ENCODE measurements at places on chromosomes 1 and 21. TPM values are rescaled to one million over a fixed set of nuclear protein-coding genes. Genes with fewer than 3 reads are reported as not detected.
A peak's percentile ranks its signal among the peaks of the same experiment; 100 is the strongest.

TNFAIP8L2 gene
- total RNA-seq: 6.3 TPM

DNA sequence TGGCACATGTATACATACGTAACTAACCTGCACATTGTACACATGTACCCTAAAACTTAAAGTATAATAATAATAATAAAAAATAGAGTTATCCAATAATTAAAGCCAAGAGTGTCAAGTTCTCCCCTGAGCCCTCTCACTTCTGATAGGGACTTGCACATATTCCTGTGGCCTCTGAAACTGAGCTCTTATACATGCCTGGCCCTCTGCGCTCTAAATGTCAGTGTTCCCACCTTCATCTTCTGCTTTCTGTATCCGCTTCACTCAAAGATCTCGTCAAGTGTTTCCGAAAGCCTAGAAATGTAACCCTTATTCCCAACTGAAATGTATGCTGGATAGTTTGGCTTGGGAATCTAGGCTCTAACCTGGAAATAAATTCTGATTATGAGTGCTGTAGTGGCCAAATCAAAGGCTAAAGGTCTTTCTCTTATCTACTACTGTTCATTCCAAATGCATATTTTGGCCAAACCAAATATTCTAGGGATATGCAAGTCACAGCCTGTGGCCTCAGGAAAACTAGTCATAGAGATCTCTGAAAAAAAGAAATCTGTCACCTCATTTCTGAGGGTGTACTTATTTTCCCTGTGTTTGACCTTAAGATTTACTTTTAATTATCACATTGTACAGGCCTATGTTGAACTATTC lies 99.5 kb upstream of the LYPLAL1 start:
- H3K36me3 ChIP-seq: no peaks in the 10 kb centered on the region
- H3K27me3 ChIP-seq: no peaks in the 10 kb centered on the region
- no peaks in the 10 kb centered on the region for H3K4me1 ChIP-seq
- no peak for DNase-seq
- no peak overlapping the region for H3K4me3 ChIP-seq

DNA sequence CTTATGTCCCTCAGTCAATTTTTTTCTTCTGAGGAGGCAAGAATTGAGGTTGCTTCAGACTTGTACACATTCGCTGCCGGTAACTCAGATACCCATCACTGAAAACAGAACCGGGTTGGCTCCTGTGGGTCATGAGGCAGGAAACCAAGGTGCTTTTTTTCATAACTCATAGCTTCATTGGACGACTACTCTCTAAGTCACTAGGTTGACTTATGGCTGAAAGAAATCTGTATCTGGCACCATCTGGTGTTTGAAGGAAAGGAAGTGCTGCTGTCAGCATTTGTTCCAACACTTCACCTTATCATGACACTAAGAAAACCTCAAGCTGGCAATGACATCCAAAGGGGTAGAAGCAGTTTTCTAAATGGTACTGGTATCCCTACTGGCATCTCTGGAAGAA lies 82.3 kb downstream of the TBX19 start:
- no peak overlapping the region for H3K27ac ChIP-seq
- H3K4me1 ChIP-seq: no peaks in the 10 kb centered on the region
- no peaks in the 10 kb centered on the region for H3K27me3 ChIP-seq

EPHA10 gene
- total RNA-seq: 0.88 TPM

DNA sequence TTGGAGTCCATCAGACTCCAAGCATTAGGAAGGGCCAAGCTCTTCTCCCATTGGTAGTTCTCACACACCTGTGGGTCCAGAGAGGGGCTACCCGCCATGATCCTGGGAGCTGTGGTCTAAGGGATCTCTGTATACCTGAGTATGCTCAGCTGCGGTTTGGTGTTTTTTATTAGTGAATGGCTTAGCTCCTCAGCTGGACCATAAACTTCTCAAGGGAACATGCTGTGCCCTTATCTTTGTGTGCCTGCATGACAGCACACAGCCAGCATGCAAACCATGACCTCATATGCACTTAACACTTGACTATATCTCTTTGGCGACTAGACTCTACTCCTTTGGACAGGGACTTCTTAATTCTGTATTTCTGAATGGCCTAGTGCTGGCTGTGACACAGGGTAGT lies 94.5 kb downstream of the CD58 start:
- H3K27ac ChIP-seq: peak overlapping the region; percentile 98
- H3K4me1 ChIP-seq: peaks cover 52% of the 10 kb centered on the region
- H3K36me3 ChIP-seq: no peaks in the 10 kb centered on the region
- DNase-seq: no peak
- H3K4me3 ChIP-seq: peak overlapping the region; percentile 33

DNA sequence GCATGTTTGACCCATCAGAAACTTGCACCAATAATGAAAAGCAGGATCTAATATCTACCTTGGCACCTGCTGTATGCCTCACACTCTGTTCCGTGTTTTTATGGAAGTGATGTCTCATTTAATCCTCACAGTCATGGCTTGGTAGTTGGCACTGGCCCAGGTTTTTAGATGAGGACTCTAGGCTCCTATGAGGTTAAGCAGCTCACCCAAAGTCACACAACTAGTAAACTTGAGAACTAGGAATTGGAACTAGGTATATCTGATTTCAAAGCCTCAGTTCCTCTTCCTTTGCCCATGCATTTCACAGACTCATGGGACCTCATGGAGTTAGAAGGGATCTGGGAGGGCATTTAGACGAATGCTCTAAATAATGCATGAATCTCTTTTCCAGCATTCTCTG lies 21.3 kb upstream of the TARBP1 start:
- H3K4me3 ChIP-seq: no peak overlapping the region
- H3K4me1 ChIP-seq: peaks cover 14% of the 10 kb centered on the region
- DNase-seq: no peak

GCSAML gene
- total RNA-seq: 1.8 TPM

TEDDM1 gene
- total RNA-seq: not detected

ECM1 gene
- 9.2 TPM for total RNA-seq

IER5 gene
- 11.0 TPM for total RNA-seq

- no peaks in the 10 kb centered on the region for H3K36me3 ChIP-seq
- no peaks in the 10 kb centered on the region for H3K27me3 ChIP-seq
- no peak overlapping the region for H3K4me3 ChIP-seq
- no peaks in the 10 kb centered on the region for H3K4me1 ChIP-seq
- DNase-seq: no peak
Observed at GRCh38 chr1:247056071-247056470, 22.5 kb downstream of the ZNF670 start.

DNA sequence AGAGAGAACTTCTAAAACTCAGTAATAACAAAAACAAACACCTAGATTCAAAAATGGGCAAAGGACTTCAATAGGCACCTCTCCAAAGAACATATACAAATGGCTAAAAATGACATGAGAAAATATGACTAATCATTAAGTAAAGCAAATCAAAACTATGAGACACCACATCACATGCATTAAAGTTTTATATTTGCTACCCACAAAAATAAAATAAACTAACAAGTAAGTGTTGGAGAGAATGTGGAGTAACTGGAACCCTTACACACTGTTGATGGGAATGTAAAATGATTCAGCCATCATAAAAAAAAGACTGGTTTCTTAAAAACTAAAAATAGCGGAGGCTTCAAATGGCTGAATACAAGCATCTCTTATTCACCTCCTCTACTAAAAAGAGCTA lies 262.1 kb upstream of the PKN2 start:
- H3K36me3 ChIP-seq: no peaks in the 10 kb centered on the region
- no peak for DNase-seq
- H3K27ac ChIP-seq: no peak overlapping the region
- no peaks in the 10 kb centered on the region for H3K27me3 ChIP-seq
- no peaks in the 10 kb centered on the region for H3K4me1 ChIP-seq

- no peaks in the 10 kb centered on the region for H3K27me3 ChIP-seq
- no peaks in the 10 kb centered on the region for H3K4me1 ChIP-seq
- H3K36me3 ChIP-seq: no peaks in the 10 kb centered on the region
- H3K4me3 ChIP-seq: no peak overlapping the region
Observed at GRCh38 chr1:55823541-55824250, 608.5 kb upstream of the USP24 start.

MLLT11 gene
- total RNA-seq: 1.4 TPM

NEXN gene
- total RNA-seq: 7.1 TPM

GRCh38 chr1:68142461-68142860 lies 89.9 kb downstream of the WLS start:
- H3K27ac ChIP-seq: peak overlapping the region; percentile 12
- no peak overlapping the region for H3K4me3 ChIP-seq
- peaks cover 19% of the 10 kb centered on the region for H3K4me1 ChIP-seq
- peaks cover 14% of the 10 kb centered on the region for H3K36me3 ChIP-seq
- no peaks in the 10 kb centered on the region for H3K27me3 ChIP-seq
- DNase-seq: no peak

DNA sequence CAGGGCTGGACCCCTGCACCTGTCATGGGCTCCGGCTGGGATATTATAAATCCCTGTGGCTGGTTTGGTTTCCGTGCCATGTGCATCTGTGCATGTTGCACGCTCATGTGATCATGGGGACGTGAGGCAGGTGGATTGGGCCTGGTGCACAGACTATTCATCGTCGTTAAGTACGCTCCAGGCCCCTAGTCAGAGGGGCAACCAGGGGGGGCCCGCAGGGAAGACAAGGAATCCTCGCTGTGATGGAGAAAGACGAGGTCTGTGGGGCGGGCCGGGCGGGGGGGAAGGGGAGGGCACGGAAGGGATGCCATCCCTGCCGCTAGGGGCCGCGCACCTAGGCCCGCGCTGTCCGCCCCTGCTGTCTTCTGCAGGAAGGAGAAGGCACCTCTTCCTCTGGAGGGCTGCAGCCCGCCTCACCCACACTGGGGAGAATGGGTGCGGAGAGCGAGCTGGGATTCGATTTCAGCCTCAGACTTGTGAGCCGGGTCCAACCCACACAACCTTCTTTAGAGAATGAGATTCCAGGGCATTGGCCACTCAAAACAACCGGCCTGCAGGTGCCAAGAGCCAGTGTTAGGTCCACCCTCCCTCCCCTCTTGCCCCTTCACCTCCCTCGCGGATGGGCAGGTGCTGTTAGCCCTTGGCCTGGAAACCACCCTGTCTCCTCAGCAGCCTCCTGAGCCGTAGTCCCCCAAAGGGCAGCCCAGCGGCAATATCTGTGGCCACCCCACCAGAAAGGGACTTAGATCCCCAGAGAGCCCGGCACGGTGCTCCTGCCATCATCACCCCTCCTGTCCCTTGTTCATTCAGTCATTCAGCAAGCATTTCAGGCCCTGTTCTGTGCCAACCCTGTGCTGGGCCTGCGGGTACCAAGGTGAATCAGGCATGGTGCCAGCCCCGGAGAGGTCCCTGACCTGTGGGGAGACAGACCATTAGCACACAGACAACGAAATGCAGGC lies 950 bp upstream of the LRP8 start:
- DNase-seq: peak; percentile 30
- H3K4me3 ChIP-seq: no peak overlapping the region
- H3K36me3 ChIP-seq: no peaks in the 10 kb centered on the region
- H3K4me1 ChIP-seq: peaks cover 9% of the 10 kb centered on the region

- no peak overlapping the region for H3K27ac ChIP-seq
- H3K4me1 ChIP-seq: peaks cover 7% of the 10 kb centered on the region
- no peaks in the 10 kb centered on the region for H3K27me3 ChIP-seq
- no peak overlapping the region for H3K4me3 ChIP-seq
Observed at GRCh38 chr21:35017256-35017655, 31.8 kb downstream of the RUNX1 start.

DNA sequence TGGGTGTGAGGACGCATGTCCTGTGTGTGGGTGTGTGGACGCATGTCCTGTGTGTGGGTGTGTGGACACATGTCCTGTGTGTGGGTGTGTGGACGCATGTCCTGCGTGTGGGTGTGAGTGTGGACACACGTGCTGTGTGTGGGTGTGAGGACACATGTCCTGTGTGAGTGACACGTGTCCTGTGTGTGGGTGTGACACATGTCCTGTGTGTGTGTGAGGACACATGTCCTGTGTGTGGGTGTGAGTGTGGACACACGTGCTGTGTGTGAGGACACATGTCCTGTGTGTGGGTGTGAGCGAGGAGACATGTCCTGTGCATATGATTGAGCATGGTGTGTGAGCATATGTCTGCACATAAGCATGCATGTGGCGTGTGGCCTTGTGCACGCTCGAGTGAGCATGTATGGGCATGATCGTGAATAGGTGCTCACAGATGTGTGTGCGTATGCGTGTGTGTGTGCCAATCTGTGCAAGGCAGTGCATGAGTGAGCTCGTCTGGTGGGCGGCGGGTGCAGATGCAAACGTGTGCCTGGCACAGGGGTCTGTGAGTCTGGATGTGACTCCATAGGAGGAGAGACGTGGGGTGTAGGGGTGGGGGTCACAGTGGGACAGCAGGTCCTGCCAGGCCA lies 25.3 kb downstream of the MEGF6 start:
- DNase-seq: no peak

DNA sequence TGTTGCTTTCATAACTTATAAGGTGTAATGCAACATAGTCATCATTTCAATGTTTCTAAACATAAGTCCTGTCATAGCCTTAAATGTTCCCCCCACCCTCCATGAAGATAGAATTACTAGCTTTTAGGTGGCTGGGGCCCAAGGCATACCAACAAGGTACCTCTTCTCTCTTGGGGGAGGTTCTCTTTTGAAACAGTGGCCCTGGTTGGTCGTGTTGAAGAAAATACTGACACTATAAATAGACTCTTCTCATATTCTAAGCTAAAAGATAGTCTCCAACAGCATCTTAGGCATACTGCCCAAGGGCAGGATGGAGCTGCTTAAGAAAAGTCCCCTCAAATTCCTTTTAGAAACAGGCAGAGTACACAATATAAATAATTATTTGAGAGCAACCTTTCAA lies 255.0 kb downstream of the FAF1 start:
- H3K4me3 ChIP-seq: no peak overlapping the region
- no peaks in the 10 kb centered on the region for H3K4me1 ChIP-seq
- no peaks in the 10 kb centered on the region for H3K27me3 ChIP-seq
- DNase-seq: no peak
- no peaks in the 10 kb centered on the region for H3K36me3 ChIP-seq

- H3K4me3 ChIP-seq: no peak overlapping the region
- H3K36me3 ChIP-seq: peaks cover 49% of the 10 kb centered on the region
- no peak for DNase-seq
- no peak overlapping the region for H3K27ac ChIP-seq
- no peaks in the 10 kb centered on the region for H3K4me1 ChIP-seq
Observed at GRCh38 chr1:46692811-46693770, 21.4 kb downstream of the TEX38 start.

- H3K27ac ChIP-seq: no peak overlapping the region
- no peaks in the 10 kb centered on the region for H3K36me3 ChIP-seq
Observed at GRCh38 chr1:7956218-7957032, 5.1 kb upstream of the PARK7 start.

DNA sequence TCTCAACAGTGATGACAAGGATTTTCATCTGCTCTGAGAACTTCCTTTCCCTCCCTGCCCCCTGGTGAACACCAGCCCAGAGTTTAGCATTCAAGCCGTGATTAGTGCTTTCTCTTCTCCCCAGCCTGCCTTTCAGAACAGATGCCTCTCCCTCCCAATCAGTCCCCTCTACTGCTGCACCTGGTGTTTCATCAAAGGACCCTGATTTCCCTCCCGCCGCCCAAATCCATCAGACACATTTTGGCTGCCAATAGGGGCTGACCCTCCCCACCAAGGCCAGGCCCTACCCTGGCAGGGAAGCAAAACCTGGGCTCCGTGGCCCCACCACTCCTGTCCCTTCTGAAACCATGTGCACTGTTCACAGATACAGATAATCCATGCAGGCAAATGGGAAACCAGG lies 34.0 kb upstream of the KLHDC7A start:
- no peak overlapping the region for H3K27ac ChIP-seq
- H3K36me3 ChIP-seq: no peaks in the 10 kb centered on the region
- no peak overlapping the region for H3K4me3 ChIP-seq

- H3K4me3 ChIP-seq: peak overlapping the region; percentile 45
- no peaks in the 10 kb centered on the region for H3K36me3 ChIP-seq
- no peak for DNase-seq
- no peaks in the 10 kb centered on the region for H3K4me1 ChIP-seq
- no peaks in the 10 kb centered on the region for H3K27me3 ChIP-seq
- peak overlapping the region; percentile 28 for H3K27ac ChIP-seq
Observed at GRCh38 chr21:15051644-15052458, 12.9 kb downstream of the NRIP1 start.

GRCh38 chr1:159311679-159312078 lies 9.5 kb downstream of the FCER1A start:
- DNase-seq: no peak
- no peak overlapping the region for H3K4me3 ChIP-seq
- H3K4me1 ChIP-seq: no peaks in the 10 kb centered on the region

NTRK1 gene
- 1.0 TPM for total RNA-seq

Data from kidney (tissue), 22 donors.